ENCODE measurements at places on chromosomes 1 and 21.

GRCh38 chr1:182262425-182262824, 129.2 kb downstream of the GLUL start:
- no peak for DNase-seq

- no peak for DNase-seq
Measured at GRCh38 chr1:208083715-208084085, 160.5 kb downstream of the PLXNA2 start.

DNA sequence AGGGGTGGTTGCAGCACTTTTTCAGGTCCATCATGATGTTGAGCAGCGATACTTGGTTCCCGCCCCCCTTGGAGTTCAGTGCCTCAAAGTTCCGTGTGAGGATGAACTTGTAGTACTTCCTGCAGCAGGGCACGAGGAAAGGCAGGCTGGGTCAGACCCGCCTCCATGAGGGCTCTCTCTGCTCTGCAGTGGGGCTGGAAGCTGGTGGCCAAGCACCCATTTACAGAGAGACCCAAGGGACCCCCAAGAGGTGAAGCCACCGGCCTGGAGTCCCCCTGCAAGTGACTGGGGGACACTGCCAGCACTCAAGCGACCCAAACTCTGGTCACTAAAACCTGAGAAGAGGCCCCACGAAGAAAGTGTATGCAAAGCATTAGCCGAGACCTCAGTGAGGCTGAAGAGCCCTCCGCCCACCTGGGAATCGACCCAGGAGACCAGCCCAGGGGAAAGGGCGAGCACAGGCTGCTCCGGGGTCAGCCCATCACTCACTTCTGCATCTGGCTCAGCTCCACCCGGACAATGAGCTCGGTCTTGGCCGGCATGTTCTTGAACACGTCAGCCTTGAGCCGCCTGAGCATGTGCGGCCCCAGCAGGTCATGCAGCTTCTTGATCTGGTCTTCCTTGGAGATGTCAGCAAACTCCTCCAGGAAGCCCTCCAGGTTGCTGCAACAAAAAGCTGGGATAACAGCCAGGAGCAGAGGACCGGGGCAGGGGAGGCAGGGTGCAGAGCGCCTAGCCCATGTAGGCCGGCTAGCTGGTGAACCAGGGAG, 45.2 kb downstream of the CHD5 start:
- DNase-seq: no peak

DNA sequence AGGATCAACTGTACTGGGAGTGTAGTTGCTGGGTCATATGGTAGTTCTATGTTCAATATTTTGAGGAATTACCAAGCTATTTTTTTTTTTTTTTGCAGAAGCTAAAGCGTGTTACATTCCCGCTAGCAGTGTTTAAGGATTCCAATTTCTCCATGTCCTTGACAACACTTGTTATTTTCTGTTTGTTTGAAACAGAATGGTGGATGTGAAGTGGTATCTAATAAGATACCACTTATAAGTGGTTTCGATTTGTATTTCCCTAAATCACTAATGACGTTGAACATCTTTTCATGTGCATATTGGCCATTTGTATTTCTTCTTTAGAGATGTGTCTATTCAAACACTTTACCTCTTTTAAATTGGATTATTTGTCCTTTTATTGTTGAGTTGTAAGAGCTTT, 112.2 kb downstream of the DISP1 start:
- DNase-seq: peak; percentile 75

- no peak for DNase-seq
Measured at GRCh38 chr21:20783611-20784010, 214.6 kb upstream of the NCAM2 start.

DNA sequence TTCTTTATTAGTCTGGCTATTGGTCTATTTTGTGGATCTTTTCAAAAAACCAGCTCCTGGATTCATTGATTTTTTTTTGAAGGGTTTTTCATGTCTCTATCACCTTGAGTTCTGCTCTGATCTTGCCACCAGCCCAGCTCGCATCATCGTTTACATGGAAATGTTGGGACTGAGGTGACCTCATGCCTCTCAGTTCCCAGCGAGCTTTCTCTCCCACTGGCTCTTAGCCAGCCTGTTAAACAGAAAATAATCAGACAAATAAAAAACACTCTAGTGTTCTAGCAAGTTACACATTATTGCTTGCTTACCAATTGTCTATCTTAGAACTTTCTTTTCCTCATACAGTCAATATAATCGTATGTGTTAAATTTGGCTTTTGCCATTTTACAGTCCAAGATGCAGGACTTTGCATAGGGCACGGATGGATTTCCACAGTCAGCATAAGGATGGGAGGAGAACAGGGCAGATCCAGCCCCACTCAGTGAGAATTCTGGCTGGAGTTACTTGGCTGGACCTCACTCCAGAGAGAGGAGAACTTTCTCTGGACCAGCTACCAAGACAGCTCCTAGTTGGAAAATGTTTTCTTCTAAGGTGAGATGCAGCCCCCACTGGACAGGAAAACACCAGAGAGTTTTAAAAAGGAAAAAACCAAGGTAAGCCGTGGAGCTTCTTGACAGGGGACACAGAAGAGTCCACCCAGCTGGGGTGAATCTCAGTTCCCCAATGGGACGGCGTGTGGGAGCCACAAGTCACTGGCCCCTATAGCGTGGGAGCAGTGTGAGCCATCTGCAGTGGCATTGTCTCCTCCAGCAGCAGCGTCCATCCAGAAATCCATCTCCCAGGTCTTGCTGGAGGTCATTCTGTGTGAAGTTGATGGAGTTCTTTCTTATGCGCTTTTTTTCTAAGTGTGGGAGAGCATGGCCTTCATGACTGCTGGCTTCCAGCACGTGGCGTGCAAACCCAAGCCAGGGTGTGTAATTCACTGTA, 17.6 kb downstream of the PGBD2 start:
- peak; percentile 34 for DNase-seq

DNA sequence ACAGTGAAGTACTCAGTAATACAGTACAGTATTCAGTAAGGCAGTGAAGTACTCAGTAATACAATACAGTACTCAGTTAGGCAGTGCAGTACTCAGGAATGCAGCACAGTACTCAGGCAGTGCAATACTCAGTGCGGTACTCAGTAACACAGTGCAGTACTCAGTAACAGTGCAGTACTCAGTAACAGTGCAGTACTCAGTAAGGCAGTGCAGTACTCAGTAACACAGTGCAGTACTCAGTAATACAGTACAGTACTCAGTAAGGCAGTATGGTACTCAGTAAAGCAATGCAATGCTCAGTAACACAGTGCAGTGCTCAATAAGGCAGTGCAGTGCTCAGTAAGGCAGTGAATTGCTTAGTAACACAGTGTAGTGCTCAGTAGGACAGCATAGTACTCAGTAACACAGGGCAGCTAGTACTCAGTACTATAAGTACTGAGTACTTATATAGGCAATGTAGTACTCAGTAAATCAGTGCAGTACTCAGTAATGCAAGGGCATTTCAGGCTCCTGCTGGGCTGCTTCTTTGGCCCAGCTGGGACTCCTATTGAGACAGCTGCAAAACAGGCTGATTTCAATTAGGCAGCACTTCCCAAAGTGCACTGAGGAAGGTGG, 411.3 kb downstream of the DISC1 start:
- no peak for DNase-seq

DNA sequence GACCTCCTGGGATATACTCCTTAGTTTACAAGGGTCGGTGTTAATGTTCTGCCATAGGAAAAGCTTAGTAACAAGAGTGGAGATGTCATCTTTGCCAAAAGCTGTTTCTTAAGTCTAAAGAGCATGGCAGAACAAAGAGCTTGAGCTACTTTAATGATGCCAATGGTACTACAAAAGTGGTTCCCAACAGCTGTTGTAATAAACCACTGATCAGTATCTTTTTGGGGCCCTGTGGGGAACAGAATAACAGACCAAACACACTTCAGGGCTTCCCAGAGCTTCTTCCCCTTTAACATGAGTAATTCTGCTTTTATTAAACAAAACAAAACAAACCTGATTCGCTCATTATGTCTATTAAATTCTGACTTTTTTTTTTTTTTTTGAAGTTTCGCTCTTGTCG, 116.3 kb downstream of the NCAM2 start:
- DNase-seq: no peak

DNA sequence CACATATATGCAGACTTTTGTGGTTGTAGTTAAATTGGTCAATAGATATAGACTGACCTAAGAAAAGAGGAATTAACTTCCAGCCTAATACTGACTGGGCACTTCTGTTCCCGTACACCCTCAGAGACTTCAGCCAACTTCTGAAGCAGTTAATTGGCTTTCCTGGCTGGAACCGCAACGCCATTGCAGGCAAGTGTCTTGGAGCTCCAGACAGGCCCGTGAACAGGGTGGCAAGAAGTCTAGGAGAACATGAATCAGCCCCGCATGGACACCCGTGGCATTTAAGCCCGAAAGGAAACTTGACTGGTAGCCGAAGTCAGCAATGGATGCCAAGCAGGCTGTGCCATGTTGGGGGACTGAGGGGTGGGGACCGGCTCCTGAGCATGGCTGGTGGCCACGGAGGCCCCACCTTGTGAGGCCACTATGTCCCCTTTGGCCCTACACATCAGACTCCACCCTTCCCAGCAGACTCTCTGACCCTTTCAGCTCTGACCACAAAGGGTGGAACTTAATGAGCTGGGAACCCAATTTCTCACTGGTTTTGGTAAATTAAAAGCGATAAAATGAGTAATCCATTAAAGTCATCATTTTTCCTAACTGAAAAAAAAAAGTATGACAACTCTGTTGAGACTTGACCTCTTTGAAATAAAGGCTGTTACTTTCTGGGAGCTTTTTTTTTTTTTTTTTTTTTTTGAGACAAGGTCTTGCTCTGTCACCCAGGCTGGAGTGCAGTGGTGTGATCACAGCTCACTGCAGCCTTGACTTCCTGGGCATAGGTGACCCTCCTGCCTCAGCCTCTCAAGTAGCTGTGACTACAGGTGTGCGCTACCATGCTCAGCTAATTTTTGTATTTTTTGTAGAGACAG, 54.1 kb downstream of the RUNX1 start:
- DNase-seq: no peak

- no peak for DNase-seq
Measured at GRCh38 chr1:157915859-157916258, 74.3 kb upstream of the CD5L start.

- peak; percentile 47 for DNase-seq
Measured at GRCh38 chr1:160837558-160838205, 25.0 kb downstream of the CD244 start.

DNA sequence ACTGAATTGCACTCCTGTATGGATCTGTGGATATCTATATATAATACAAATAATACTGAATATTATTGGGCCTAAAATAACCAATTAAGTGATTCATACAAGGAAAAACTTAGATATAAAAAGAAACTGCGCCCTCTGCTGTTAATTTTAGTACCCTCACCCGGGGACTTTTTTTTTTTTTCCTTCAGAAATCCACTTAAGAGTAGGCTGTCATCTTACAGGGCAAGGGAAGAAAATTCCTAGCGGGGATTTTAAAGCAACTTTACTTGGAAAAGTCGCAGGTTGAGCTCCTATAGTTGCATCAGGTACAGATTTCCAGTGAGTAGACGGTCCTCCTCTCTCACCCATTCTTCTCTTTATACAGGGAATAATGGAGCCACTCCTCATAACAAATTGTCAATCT, 1.3 kb downstream of the NTNG1 start:
- DNase-seq: peak; percentile 8

GRCh38 chr1:240613356-240614142, 1.6 kb upstream of the GREM2 start:
- DNase-seq: no peak

GRCh38 chr21:28086861-28087581, 905.7 kb downstream of the LTN1 start:
- no peak for DNase-seq

GRCh38 chr1:189217646-189218045, 1260.0 kb downstream of the BRINP3 start:
- DNase-seq: no peak

GRCh38 chr1:179818260-179818659, 59.3 kb downstream of the TOR1AIP2 start:
- DNase-seq: no peak

GRCh38 chr1:109790735-109791494, 27.2 kb upstream of the EPS8L3 start:
- no peak for DNase-seq

GRCh38 chr1:169048043-169048442, 58.4 kb upstream of the ATP1B1 start:
- DNase-seq: no peak

DNA sequence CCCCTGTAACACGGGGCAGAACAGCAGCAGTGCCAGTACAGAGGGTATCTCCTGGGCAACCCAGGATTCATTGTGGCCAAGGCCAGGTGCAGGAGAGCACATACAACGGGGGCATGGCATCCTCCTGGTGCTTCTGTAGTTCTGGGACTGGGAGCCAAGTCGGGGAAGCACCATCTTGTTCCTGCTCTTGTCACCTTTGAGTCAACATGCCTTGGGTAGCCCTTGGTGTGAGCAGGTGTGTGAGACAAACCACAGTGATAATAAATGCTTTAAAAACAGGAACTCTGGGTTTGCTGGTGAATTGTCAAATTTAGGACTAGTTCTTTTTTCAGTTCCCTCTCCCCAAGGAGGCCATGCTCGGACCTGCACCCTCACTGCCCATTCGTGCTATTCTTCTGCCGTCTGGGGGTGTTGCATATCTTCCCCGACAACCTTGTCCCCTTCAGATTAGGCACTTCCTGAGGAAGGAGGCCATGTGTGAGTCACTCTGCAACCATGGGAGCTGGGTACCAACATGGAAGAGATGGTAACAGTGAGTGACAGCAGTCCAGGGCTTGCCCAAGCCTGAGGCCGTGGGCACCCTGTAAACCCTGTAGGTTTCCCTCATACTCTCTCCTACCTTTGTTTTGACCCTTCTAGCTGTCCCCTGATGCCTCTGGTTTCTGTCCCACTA, 150.2 kb downstream of the GRIK3 start:
- no peak for DNase-seq

DNA sequence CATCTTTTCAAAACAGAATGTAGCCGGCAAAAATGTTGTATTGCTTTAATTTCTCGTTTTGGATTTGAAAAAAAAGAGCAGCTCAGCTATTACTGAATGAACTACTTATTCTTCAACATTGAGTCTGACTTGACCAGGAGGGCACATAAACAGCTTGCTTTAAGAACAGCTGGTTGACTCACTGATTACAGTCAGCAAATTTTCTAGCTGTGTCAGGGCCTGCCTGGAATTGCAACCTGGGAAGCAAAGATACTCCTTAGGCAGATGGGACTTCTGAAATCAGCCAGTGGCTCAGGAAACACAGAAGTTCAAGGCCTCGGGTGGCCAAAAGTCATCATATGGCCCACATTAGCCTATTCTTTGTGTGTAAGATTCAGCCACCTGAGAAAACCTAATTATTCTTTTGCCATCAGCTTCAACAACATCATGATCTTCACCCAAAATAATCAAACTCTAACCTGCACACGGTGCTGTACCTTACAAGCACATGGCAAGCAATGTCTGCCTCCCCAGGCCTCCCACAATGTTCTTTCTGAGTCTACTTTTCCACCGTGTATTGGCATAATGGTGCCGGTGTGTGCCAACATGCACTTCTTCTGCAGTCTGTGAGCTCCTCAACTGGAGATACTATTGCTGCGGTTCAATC, 307.2 kb downstream of the HHIPL2 start:
- no peak for DNase-seq

- DNase-seq: no peak
Measured at GRCh38 chr1:85319491-85319890, 43.1 kb upstream of the BCL10 start.

GRCh38 chr1:53015508-53015860, 46.5 kb upstream of the PODN start:
- DNase-seq: no peak

All from NCI-H2029 treated with DMSO at 0.1 percent for 48 hours (cell line).